ENCODE measurements at places on chromosomes 5 and 9.

DNA sequence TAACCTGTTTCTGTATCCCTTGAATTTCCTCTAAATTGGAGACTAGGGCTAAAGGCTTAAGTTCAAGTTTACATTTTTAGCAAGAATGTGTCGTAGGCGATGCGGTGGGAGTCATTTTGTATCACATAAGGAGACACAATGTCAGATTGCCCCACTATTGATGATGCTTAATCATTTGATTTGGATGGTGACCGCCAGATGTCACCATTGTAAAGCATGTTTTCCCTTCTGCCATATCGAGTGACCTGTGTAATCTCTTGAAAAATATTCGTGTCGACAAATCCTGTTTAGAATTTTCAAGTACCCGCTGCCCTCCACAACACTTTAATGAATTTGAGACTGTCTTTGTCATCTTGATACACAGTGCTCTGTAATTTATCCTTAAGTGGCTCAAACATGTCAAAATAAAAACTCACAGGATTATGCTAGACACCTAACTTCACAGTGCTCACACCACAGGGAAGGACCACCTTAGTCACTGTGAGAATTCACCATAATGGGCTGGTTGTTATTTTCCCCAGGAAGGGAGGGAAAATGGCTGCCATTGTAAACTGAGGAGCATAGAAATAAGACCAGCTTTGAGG, 34.5 kb upstream of the SLC46A2 start:
- DNase-seq: peak; percentile 21

- no peak for DNase-seq
Observed at GRCh38 chr9:118624608-118625007, 744.6 kb downstream of the BRINP1 start.

DNA sequence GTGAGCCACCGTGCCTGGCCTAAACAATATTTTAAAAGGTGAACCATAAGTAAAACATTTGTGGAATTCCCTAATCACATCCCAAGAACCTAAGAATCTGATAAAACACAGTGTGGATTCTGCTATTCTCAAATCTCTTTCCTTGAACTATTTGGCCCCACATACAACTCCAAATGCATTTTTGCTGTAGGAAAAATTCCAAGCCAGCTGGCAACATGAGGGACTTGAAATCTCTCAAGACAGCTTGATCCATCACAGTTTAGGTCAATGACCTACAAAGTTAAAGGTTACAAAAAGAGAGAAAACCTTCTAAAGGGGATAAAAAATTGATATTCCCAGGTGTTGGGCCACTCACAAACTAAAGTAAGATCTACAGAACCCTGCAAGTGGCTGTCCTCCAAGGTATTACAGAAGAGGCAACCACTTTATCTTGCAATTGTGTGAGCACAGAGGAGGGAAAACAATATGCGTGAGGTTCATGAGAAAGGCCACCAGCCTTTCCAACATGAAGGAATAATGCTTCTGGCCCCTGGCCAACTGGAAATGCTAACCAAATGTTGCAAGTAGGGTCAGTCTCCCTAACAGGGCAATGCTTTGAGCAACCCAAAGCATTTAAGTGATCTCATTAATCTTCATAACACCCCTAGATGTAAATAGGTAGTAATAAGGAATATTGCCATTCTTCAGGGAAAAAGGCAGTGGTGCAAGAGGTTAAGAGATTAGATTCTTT, 221.4 kb downstream of the SEMA5A start:
- DNase-seq: no peak

GRCh38 chr5:107565791-107566767, 104.7 kb downstream of the EFNA5 start:
- DNase-seq: no peak

GRCh38 chr9:132730054-132731033, 60.1 kb downstream of the GTF3C4 start:
- DNase-seq: no peak

DNA sequence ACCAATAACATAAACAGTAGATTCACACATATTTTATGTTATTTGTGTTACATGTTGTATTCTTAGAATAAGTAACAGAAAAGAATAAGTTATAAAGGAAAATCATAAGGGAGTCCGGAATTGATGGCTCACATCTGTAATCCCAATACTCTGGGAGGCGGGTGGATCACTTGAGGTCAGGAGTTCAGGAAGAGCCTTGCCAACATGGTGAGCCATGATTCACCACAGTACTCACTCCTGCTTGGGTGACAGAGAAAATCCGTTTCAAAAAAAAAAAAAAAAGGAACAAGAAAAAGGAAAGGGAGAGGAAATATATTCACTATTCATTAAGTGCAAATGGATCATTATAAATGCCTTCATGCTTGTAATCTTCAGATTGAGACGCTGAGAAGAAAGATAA, 533.3 kb upstream of the CDH9 start:
- no peak for DNase-seq

DNA sequence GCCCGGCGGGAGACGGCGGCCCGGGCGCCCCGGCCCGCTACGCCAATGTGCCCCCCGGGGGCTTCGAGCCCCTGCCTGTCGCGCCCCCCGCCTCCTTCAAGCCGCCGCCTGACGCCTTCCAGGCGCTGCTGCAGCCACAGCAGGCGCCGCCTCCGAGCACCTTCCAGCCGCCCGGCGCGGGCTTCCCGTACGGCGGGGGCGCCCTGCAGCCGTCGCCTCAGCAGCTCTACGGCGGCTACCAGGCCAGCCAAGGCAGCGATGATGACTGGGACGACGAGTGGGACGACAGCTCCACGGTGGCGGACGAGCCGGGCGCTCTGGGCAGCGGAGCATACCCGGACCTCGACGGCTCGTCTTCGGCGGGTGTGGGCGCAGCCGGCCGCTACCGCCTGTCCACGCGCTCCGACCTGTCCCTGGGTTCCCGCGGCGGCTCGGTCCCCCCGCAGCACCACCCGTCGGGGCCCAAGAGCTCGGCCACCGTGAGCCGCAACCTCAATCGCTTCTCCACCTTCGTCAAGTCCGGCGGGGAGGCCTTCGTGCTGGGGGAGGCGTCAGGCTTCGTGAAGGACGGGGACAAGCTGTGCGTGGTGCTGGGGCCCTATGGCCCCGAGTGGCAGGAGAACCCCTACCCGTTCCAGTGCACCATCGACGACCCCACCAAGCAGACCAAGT, 723 bp downstream of the SNX18 start:
- peak; percentile 44 for DNase-seq

DNA sequence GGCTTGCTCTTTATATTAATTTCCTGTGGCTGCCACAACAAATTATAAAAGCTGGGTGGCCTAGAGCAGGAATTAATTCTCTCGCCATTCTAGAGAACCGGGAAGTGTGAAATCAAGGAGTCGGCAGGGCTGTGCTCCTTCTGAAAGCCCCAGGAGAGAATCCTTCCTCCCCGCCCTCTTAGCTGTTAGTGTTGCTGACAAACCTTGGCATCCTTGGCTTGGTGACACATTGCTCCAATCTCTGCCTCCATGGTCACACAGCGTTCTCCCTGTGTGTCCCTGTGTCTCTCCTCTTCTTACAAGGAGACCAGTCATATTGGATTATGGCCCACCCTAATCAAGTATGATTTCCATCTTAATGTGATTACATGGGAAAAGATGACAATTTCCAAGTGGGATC, 55.9 kb upstream of the NEURL1B start:
- DNase-seq: no peak

DNA sequence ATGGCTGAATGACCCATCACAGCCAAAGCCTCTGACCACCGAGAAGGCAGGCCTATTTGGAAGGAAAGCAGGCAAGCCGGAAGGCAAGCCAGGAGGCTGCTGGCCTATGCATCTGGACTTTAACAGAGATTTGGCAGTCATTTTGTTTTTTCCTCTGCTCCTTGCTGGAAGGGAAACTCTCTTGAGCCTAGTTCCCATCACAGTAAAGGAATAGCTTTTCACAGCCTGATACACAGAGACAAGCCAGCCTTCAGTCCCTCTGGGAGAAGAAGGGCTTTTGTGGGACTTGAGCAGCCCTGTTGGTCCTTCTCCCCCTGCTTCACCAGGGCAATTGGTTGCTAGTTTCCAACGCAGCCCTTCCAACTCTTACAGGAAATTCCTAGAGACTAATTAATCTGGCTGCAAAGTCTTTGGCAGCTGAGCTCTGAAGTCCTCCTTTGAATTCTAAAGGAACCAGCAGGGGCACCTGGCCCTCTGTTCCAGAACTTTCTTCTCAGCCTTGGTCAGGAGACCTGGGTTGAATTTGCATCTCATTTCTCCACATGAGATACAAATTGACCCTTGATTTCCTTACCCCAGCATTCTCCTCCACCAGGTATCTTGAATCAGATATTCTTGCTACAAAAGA, 157.3 kb upstream of the EPB41L4A start:
- DNase-seq: no peak

- no peak for DNase-seq
Observed at GRCh38 chr5:25713259-25713658, 1068.5 kb upstream of the CDH10 start.

GRCh38 chr5:157915638-157916037, 56.7 kb upstream of the CLINT1 start:
- no peak for DNase-seq

DNA sequence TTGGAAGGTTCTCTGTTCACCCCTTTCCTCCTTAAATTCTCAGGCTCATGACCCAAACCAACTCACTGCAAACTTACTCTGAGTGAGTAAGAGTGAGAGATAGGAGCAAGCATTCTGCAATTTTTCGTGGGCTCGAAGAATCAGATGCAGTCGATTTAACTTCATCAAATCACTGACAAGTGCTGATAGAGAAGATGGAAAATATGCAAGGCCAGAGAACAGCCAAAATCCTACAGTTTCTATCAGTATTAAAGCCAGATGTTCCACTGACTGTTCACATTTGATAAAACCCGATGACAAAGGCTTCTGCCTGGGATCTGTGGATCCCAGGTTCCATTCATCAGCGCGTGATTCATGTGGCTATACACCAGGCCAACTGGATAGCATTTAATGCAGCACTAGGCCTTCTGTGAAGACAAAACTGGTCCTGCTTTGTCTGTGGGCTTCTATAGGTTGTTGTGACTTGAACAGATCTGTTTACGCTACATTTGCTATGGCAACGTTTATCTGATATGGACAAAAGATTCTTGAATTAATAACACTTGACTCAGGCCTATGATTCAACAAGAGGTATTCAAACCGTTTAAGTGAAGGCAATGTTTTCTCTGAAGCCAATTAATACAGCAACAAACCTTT, 251.2 kb downstream of the NFIB start:
- no peak for DNase-seq

GRCh38 chr5:160280384-160281095, 31.8 kb downstream of the CCNJL start:
- DNase-seq: no peak

GRCh38 chr5:122322801-122323548, 10.9 kb downstream of the SNCAIP start:
- DNase-seq: no peak

- no peak for DNase-seq
Observed at GRCh38 chr5:107302441-107302840, 368.3 kb downstream of the EFNA5 start.

DNA sequence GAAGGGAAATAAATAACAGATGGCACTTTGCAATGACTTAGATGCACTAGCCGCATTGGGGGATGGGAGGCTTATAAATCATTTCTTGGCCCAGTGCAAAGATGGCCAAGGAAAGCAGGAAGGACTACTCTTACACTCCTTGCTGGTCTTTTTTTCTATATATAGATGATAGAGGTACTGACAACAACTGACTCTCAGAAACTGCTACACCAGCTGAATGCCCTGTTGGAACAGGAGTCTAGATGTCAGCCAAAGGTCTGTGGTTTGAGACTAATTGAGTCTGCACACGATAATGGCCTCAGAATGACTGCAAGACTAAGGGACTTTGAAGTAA, 1.7 kb downstream of the CCNG1 start:
- DNase-seq: no peak

DNA sequence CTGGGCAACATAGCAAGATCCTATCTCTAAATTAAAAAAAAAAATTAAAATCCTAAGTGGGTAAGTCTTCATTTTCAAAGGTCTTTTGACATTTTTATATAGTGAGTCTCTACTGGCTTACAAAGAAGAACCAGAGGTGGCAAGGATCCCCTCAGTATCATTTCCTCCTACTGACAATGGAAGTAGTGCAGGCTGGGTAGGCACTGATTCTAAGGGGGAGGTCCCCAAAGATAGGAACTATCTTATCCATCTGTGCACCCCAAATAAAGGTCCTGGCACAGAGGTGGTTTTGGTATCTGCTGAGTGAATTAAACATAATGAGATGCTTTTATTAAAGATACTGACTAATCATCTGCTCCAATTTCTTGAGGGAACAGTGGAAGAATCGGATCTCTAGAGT, 4.2 kb downstream of the FAM193B start:
- DNase-seq: no peak

GRCh38 chr5:43101491-43101890, 19.2 kb upstream of the ZNF131 start:
- DNase-seq: no peak

- DNase-seq: no peak
Observed at GRCh38 chr9:134442486-134443173, 116.4 kb downstream of the RXRA start.

All from HuH-7.5 (cell line).